ENCODE measurements at places on chromosomes 3 and 15.

- no peak for DNase-seq
Observed at GRCh38 chr3:69914395-69914794, 85.1 kb upstream of the SAMMSON start.

DNA sequence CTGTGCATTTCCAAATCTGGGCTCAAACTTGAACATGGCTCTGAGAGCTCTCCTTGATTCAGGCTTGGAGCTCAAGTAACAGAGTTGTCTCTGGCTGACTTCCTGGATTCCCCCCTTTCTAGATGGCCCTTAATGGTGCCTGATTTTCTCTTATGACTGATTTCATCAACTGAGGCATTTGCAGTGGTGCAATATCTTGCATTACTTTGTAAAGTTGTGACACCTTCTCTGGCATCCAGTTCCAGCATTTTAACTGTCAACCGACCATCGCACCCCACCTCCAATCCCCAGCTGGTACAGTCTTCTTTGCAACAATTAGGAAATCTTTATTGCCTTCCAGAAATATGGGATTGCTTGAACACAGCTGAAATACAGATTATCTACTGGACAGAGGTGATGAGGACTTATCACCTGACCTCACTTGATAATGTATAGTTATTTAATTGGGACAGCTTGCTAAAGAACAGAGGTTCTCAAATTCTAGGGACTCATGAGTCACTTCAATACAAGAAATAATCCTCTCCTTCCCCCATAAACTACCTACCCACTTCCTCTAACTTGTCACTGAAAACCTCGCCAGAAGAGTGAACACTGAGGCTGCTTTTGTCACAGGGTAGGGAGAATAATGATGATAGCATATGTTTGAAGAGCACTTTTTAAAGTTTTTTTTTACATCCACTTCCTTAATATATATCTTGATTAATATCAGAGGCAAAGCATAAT lies 41.8 kb downstream of the FILIP1L start:
- no peak for DNase-seq

- DNase-seq = no peak
Observed at GRCh38 chr3:33962396-33962795, 164.0 kb downstream of the PDCD6IP start.

DNA sequence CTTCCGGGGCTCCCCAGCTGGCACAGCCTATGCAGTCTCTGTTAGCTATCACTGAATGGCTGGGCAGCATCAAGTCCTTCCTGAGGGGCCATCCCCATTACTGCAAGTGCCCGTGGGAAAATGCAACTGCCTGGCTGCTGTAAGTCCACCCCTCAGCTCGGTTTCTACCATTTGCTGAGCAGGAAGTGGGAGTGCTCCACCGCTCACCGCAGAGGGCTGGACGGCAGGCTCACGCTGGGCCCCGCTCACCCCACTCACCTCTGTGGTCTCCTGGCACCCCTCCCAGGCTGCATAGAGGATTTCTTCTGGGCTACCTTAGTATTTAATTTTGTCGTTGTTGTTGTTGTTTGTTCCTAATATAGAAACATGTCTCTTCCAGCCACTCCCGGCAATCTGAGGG lies 270.2 kb downstream of the PLCL2 start:
- DNase-seq = no peak

GRCh38 chr3:187958432-187959003 lies 195.4 kb upstream of the LPP start:
- DNase-seq = no peak

DNA sequence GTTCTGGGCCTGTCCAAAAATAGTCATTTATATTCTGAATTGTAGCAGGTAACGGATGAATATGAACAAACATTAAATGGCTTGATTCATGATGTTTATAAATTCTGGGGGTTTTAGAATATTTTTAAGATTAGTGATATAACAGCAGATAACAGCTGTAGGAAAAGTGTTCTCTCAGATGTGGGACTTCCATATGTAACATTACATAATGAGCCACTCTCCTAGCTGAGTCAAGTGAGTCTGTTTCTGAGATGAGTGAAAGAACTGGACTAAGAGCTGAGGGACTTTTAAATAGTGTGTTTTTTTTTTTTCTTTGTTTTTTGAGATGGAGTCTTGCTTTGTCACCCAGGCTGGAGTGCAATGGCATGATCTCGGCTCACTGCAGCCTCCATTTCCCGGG lies 13.9 kb downstream of the YEATS2 start:
- DNase-seq = no peak

DNA sequence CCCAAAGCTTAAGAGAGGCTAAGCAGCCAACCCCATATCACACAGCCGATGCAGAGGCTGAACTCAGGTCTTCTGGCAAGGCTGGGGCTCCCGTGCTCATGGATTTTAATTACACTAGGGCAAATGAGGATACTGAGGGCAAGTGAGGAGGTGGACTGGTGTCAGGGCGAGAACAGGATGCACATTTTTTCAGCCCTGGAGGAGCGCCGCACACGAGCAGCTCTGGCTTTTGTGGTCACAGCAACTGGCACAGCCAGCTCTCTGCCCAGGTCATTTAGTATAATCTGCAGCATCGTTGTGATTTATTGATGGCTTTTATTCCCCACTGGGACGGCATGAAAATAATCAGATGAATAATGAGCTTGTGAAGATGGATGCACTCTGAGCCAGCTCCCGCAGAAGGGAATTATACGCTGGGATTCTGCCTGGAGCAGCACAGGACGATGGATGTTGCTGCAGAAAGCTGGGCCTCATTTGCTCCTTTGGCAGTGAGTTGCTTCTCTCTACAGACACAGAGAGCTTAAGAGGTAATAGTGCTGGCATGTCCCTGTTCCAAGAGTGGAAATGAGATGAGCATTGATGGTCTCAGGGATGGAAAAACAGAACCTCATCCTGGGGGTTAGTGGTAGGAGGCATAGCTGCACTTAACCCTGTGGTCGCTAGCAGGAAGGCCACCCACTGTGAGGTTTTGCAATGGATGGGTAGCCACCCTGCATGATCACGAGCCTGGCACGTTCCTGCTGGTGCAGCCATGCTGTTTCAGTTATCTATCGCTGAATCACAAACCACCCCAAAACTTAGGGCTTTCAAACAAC lies 135.4 kb downstream of the UACA start:
- DNase-seq = peak; percentile 77

DNA sequence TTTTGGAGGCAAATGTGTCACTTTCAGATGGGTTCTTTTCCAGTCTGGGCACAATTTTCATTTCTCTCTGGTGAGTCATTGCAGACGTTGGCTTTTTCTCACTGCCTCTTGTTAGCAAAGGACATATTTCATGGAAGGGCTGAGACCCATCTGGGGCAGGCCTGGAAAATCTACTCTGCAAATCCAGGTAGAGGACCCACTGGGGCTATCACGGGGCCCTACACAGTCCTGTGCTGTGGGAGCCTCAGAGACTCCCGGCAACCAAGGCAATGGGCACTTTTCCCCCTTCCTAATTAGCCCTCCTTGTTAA lies 58.0 kb downstream of the HRH1 start:
- no peak for DNase-seq

Data from AG09309 (cell line).